Fibroblast of skin of scalp (primary cell): ENCODE measurements at places on chromosomes 7 and 10.

- no peak for DNase-seq
These were observed 105.7 kb downstream of the CCNY start for GRCh38 chr10:35442028-35442427.

DNA sequence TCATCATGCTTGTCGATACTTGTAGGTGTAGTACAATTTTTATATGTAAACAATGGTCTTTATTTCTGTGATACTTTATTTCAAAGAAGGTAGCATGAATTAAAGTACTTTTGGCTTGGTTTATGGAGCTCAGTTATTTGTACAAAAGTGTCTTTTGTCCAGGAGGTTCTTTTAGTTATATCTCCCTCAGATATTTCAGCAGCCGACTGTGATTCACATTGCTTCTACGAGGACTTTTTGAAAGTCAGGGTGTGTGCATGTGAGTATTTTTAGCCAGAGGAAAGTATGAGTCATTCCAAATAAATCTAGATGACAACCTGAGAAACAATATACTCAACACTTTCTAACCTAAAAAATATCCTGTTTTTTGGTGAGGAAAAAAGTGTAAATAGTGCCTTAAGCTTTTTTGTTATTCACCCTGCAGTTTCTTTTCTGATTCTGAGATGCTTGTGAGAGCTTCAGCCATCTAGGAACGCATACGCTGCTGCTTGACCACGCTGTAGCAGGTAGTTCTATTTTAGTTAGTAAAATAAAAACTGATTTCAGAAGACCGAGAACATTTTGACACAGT, 595 bp upstream of the SUN1 start:
- peak; percentile 83 for DNase-seq

DNA sequence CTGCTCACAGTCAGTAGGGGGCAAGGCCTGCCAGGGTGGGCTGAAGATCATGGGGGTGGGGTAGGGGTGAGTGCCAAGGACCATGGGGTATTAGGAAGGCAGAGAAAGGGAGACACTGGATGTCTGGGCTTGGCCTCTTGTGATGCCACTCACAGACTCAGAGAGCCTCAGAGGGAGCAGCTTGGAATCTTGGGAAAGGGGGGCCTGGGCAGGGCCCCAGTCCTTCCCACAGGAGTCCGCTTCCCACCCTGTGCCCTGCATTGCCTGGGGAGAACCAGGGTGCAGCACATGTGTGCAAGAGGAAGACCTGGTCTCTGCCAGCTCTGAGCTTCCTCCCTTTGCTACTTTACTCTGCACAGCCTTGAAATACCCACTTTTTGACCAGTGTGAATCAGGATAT, 4.3 kb downstream of the ADCY1 start:
- no peak for DNase-seq

DNA sequence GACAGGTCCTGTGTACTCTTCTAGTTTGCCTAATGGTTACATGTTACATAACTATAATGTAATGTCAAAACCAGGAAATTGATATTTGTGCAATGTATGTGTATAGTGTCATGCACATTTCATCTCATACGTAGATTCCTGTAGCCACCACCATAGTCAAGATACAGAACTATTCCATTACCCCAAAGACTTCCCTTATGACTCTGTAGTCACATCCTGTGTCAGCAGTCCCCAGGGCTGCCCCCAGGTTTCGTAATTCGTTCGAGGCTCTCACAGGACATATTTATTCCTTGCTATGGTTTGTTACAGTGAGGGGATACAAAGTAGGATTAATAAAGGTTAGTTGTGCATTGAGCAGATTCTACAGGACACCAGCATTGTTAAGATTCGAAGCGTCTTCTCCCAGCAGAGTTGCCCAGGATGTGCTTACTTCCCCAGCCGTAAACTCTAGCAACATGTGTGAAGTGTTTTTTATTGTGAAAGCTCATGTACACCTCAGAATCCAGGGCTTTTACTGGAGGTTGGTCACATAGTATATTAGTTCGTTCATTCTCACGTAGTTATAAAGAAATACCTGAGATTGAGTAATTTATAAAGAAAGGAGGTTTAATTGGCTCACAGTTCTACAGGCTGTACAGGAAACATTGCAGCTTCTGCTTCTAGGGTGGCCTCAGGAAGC, 18.6 kb downstream of the RABGEF1 start:
- DNase-seq = peak; percentile 4

DNA sequence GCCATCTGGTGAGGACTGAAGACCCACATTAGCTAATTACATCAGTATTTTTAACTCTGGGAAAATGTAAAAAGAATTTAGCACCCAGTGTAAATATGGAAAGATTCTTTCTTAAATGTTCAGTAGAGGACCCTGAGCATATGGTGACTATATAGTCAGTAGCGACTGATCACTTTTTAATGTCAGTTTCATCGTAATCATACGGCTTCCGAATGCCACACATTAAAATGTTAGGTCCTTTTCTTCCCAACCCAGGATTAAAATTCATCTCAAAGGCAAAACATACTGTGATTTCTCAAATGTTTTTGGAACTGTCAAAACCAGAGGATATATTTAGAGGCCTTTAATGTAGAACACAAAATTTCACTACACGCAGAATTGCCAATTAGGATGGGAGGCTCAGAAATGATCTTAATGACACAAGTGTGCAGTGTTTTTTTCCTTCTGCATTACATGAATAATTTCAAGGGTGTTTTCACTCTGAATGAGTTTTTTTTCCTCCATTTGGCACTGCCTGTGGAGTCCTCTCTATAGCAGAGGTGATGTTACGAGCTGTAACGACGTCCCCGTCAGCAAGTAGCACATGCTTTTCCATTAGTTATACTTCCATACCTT, 382.7 kb downstream of the PAXIP1 start:
- no peak for DNase-seq

DNA sequence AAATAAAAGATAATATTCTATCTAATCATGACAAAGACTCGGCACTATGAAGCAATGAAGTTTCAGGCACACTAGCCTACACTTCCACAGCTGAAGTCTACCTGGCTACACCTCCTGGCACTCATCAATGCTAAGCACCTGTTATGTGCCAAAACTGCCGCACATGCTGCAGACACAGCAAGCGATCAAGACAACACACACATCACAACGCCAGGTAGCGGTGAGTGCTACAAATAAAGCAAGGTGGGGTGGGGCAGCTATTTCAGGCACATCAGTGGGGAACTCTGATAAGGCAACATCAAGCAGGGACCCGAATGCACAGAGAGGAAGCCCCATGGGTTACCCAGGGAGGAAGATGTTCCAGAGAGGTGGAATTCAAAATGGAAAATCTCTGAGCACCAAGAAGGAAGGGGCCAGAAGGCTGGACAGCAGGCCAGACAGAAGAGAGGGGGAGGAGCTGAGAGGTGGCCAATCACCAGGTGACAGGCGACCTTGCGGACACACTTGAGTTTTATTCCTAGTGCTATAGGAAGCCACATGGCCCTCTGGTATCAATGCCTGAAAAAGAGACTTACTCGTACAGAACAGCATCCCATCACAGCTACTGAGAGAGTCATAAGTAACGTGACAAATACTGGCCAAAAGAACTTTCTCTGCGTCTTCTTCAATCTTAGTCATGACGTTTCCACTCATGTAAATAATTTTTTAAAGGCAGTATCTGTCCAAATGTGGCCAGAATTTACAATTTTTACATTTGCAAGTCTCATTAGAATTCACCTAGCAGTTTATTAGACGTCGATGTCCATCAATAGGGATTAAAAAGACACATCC, 8.0 kb downstream of the PSAP start:
- no peak for DNase-seq

DNA sequence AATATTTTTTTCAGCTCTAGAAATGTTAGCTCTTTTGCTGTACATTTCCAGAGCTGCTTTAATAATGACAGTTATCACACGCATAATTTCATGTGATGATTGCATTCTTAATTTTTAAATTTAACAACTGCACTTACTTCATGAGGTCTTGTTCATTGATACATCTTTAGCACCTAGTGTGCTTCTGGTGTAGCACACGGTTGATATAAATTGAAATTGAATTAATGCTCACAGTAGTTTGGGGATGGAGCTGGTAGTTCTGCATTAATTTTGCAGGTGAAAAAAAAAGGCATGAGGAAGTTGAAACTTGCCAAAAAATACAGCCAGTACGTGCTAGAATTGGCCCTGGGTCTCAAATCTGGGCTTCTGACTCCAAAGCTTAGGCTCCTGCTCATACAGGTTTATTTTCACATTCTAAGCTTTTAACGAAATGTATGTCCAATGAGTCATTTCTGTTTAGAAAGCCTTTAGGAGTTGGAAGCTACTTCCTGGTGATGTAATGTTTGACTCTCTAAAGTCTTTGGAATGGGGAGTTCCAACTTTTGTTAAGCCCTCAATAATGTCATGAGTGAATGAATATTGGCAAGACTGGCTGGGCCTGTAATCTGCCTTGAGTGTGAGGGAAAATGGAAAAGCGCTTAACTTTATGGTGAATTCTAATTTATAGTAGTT, 62.5 kb downstream of the DAGLB start:
- DNase-seq = peak; percentile 94

DNA sequence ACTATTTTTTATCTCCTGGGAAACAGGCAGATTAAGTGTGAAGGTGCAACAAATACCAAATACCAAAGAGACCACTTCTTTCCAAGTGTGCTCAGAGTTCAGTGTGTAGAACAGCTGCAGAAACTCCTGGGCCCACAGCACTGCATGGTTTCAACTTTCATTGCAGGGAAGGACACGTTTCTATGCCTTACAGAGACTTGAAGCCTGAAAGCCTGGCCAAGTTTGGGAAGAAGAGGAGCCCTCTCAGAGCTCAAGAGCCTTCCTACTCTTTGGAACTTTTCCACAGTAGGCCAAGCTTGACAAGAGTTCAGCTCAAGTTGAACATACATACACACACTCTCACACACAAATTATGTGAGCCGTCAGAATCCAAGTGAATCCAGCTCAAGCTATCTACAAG, 2.5 kb downstream of the HOXA4 start:
- DNase-seq = no peak

- no peak for DNase-seq
These were observed 8.9 kb downstream of the PRRT4 start for GRCh38 chr7:128352636-128353035.

DNA sequence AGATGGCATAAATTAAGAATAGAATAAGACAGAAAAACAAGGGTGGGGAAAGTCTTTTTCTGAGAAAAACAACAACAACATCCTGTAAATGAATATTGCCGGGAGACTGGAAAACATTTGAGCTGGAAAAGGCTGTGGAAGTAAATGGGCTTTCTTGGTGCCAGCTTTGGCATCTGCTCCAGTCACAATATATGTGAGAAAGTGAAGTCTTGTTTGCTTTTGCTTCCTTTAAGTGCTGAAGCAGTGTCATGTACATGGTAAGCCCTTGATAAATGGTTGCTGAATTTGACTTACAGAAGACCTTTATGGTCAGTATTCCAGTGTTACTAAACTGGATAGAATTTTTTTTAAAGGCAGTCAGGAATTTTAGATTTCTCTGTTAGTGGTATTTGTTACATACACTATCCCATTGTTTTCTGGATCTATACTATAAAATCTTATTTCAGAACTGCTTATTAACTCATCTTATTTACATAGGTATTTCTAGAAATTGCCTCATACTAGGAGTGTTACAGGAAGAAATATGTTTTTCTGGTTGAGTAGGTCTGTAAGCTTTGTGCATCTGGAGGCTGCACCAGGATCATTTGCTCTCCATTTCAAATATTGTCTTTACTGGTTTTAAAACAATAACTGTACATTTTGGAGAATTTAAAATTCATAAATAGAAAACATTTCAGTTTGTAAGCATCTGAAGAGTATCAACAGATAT, 201.7 kb upstream of the FOXP2 start:
- no peak for DNase-seq

- DNase-seq = no peak
These were observed 62.6 kb downstream of the MKLN1 start for GRCh38 chr7:131390275-131390674.

DNA sequence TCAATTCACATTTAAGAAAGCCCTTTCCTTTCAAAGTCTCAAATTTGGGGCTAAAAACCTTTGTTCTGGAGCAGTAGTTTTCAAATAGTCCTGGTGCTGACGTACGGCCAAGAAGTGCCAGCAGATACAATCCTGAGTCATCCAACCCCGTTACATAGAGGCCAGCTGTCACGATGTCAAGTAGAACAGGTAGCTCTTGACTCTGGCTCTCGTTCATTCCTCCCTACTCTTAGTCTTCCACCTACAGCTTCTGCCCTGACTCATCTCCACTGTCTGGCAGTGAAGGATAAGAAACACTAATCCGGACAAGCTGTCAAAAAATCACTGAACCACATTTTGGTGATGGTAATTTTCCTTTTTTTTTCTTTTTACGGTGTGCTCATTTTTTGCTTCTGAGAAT, 132.4 kb upstream of the PTN start:
- DNase-seq = no peak

DNA sequence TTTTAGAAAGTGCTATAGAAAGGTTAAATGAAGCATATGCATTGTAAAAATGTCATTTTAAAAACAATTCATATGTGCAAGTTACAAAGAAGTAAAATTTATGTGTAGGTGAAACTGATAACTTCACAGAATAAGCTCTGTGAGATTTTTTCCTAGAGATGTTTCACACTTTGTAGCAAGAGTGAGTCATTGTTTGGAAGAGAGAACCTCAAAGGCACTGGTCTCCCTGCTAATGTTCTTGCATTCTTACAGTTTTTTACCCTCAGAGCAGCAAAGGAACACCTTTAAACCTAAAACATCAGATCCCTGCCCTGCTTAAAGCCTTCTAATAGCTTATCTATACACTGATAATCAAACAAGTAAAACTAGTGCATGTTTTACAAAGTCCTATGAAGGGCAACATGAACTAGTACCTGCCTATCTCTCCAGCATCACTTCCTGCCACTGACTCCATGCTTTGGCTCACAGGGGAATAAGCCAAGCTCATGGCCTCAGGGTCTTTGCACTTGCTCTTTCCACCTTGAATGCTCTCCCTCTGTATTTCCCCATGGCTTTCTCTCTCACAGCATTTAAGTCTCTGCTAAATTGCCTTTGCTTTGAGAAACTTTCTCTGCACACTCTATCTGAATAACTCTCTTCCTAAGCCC, 997.0 kb downstream of the GATA3 start:
- no peak for DNase-seq

DNA sequence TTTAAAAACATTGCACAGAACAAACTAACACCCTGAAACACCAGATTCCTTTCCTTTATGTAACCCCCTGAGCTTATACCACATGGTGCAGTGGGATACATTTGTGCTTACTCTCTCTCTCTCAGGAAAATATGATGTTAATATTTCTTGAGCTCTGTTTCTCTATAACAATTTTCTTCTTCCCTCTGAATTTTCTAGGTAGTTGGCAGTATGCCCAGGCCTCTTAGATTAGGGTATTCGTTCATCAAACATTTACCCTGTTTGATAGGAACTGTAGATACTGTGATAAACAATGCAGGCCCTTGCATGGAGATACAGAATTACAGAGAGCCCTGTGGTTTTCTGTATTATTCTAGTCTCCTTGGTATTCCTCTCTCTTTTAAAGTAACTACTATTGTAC, 567.8 kb downstream of the IPMK start:
- peak; percentile 22 for DNase-seq

- no peak for DNase-seq
These were observed 33.6 kb downstream of the C7orf25 start for GRCh38 chr7:42878303-42878702.
